ENCODE measurements at places on chromosomes 4 and X.

DNA sequence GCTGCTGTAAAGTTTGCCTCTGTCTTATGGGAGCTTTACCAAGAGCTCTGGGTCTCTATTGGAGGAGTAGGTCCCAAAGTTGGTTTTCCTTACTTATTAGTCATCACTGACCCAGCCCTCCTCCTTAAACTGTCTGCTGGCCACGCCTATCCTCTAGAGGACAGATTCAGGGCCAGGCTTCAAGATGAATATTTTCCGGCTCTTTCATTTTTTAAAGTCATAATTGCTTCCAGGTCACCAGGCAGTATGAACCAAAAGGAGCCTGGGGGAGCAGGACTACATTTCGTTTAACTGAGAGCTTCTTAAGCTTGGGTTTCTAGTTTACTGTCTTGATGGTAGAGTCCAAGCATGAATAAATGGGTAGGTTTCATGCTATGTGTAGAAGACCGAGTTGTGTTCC, 13.7 kb downstream of the BCORL1 start:
- no peak for DNase-seq

GRCh38 chr4:180766944-180767729, 1476.1 kb upstream of the TENM3 start:
- DNase-seq = no peak

DNA sequence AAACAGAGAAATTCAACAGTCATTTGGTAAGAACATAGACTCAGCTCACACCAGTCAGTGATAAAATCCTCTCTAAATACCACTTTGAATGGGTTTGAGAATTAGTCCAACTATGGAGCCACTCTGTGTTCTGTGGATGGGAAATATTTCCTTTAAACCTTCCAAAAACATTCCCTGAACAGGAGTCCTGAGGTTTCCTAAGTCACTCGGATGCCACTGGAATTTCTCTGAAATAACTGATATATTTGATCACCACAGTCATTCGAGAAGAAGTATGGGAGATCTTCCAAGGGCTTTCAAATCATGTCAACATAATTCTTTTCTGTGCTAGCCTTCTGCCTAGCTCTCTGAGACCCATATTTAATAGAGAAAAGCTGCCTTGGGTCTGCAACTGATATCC, 958.6 kb downstream of the STIM2 start:
- no peak for DNase-seq

GRCh38 chr4:7865533-7865932, 74.1 kb downstream of the AFAP1 start:
- no peak for DNase-seq

- no peak for DNase-seq
Observed at GRCh38 chrX:41164449-41164848, 79.2 kb downstream of the USP9X start.

- DNase-seq = no peak
Observed at GRCh38 chr4:150578745-150579501, 3.0 kb upstream of the MAB21L2 start.

DNA sequence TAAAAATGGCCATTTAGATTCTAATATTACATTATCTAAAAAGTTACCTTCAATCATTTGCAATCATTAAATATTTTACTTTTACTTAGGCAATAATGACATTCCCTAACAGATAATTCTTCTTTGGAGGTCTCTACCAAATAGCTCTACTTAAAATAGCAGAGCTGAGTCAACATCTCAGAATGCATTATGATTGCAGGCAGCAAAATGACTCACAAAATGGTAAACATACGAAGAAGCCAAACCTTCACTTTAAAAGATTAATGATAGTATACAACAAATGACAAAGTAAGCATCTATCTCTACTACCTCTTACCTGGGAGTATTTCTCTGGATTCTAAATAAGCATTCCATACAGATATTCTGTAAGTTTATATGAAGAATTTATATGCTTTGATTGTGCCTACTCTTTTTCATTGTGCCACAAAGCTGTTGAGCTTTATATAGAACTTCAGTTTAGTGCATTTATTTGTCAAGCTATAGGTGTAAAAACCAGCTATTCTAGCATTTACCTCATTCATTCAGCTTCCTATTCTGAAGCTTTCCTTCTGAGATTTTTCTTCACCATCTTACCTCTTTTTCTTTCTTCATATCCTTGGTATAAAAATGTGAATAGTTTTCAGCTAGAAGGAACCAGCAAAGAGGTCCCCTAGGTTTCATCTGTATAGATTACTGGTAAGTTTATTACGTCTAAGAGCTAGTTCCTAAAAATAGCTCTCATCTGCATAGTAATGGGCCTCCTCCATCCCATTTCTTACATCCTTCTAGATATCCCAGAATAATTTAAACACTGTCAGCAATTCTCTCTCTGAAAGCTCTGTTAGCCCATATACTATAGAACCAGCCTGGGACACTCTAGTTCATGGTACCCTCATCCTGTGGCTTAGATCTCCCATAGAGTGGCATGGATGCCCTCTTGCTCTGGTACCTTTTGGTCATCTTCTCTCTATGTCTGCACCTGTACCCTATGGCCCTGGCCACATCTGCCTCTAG, 17.2 kb upstream of the SPCS3 start:
- DNase-seq = no peak

DNA sequence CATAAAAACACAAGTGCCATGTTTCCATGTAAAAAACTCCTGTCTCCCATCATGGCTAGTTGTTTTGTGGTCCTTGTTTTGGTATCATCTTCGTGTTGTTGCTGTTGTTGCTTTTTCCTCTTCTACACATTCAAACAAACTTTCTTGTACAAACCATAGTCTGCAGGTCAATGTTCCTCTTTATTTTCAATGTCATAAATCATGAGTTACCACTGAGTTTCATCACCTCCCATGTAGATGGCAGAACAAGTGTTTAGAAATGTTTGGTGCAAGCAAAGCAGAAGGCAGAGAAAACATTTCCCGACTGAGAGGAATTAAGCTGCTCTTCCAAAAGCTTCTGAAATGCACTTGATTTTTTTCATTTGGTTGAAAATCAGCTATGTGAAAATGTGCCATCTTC, 166.0 kb downstream of the ANTXR2 start:
- DNase-seq = no peak
